ENCODE measurements at places on chromosomes 4 and X. TPM values are rescaled to one million over a fixed set of nuclear protein-coding genes. Genes with fewer than 3 reads are reported as not detected.

GRCh38 chrX:7086384-7086783, 61.1 kb upstream of the STS start:
- H3K4me3 ChIP-seq, result no peak overlapping the region
- no peak overlapping the region for H3K27ac ChIP-seq
- no peak for DNase-seq

DNA sequence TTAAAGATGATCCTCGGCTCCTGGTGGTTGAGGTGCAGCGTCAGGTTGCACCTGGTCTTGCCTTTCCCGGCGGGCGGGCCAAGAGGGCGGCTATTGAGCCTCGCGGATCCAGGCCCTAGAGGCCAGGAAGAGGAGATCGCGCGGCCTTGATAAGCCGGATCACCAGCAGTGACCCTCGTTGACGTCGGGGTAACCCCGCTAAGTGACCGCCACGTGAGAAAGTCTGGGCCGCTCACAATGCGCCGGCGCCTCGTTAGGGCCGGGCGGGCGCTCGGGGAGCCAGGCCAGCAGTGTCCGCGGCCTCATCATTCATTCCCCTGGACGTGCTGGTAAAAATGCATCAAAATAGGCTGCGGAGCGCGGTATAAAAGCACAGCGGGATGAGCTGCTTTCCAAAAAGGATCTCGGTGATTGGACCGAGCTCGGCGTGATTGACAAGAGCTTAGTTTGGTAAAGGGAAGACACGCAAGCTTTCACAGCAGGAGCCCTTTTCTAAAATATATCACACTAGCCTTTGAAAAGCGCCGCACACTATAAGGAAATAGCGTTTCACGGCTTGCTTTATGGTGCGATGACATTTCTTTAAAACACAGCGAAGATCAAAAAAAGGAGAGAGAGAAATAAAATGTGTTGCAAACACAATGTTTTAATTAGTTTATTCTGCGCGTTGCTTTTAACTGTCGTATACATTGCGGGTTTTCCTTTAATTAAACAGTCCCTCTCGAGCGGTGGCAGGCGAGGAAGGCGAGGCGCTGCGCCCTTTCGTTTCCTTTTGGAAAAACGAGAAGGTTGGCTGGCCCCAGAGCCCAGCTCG, 15.9 kb upstream of the ZIC3 start:
- DNase-seq, result no peak
- peaks cover 25% of the 10 kb centered on the region for H3K27me3 ChIP-seq
- no peak overlapping the region for H3K27ac ChIP-seq
- peak overlapping the region; percentile 31 for H3K4me3 ChIP-seq
- no peaks in the 10 kb centered on the region for H3K4me1 ChIP-seq
- H3K36me3 ChIP-seq, result no peaks in the 10 kb centered on the region

- no peak for DNase-seq
- H3K27me3 ChIP-seq, result no peaks in the 10 kb centered on the region
- H3K27ac ChIP-seq, result no peak overlapping the region
- peaks cover 41% of the 10 kb centered on the region for H3K4me1 ChIP-seq
- H3K36me3 ChIP-seq, result no peaks in the 10 kb centered on the region
These were observed 25.6 kb downstream of the SORBS2 start for GRCh38 chr4:185786422-185786821.

- no peaks in the 10 kb centered on the region for H3K4me1 ChIP-seq
These were observed 2707.5 kb downstream of the PCDH7 start for GRCh38 chr4:33427676-33428075.

Gene SLBP
- 48.7 TPM for total RNA-seq

Gene EVC
- total RNA-seq, result 40.0 TPM

DNA sequence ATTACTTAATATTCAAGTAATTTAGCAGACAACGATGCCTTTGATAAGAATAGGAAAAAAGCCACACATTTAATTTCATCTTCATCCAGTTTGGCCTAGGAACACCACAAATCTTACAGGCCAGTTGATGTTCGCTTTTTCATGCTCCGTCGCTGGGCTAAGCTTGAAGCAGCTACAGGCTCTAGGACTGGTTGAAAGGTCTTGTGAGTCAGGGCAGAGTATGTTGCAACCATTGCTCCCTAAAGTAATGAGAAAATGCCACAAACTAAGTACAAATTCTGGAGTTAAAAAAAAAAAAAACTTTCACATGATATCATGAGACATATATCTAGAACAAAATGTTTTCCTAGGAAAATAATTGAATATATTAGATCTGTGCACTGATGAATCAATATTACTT, 123.8 kb downstream of the RPS6KA6 start:
- H3K27me3 ChIP-seq, result no peaks in the 10 kb centered on the region
- no peak overlapping the region for H3K4me3 ChIP-seq

DNA sequence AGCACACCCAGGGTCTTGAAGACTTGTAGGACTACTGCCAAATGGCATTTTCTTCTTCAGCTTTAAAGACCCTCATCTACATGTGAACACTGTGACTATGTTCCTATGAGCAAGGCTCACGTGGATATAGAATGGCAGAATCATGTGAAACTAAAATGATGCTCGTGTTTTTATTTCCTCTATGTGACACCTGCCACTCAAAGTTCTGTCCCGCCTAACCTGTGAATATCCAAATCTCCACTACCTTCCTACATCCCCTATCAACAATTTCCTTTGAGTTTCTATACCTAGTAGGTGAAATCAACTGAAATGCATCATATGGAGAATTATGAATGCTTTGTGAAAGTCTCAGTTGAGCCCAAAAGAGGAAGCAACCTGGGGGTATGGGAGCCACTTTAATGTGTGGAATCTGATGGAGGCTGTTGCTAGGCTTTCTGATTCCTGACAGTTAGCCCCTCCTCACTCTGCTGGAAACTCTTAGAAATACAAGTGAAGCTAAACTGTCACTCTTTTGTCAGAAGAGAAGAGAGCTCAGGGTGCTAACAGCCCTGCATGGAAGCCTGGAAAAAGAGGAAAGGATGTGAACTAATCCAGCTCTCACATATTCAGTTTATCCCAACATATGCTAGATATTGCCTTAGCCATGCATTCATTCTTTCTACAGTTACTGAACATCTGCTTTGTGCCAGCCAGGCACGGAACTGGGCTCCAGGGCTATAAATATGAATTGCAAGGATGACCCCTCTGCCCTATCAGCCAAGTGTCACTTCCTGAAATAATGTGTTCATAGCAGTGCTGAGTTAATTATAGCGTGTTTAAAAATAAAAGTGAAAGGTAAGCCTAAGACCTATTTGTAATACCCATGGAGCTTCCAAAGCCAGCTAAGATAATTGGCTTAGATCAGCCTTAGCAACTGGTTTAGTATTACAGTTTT, 11.0 kb downstream of the LHFPL1 start:
- H3K27ac ChIP-seq, result no peak overlapping the region
- H3K36me3 ChIP-seq, result no peaks in the 10 kb centered on the region
- peaks cover 2% of the 10 kb centered on the region for H3K27me3 ChIP-seq
- no peaks in the 10 kb centered on the region for H3K4me1 ChIP-seq

GRCh38 chrX:120310861-120311726, at the start of gene TMEM255A:
Gene TMEM255A, minus strand, starts transcription at chrX:120311461. Its CDS starts 152 bp downstream, at chrX:120311309.
- peaks cover 54% of the 10 kb centered on the region for H3K27me3 ChIP-seq
- H3K27ac ChIP-seq, result no peak within 1 kb of the TSS
- no peak for DNase-seq
- H3K4me3 ChIP-seq, result peak within 1 kb of the TSS; percentile 64

Gene ADH1A
- not detected for total RNA-seq

DNA sequence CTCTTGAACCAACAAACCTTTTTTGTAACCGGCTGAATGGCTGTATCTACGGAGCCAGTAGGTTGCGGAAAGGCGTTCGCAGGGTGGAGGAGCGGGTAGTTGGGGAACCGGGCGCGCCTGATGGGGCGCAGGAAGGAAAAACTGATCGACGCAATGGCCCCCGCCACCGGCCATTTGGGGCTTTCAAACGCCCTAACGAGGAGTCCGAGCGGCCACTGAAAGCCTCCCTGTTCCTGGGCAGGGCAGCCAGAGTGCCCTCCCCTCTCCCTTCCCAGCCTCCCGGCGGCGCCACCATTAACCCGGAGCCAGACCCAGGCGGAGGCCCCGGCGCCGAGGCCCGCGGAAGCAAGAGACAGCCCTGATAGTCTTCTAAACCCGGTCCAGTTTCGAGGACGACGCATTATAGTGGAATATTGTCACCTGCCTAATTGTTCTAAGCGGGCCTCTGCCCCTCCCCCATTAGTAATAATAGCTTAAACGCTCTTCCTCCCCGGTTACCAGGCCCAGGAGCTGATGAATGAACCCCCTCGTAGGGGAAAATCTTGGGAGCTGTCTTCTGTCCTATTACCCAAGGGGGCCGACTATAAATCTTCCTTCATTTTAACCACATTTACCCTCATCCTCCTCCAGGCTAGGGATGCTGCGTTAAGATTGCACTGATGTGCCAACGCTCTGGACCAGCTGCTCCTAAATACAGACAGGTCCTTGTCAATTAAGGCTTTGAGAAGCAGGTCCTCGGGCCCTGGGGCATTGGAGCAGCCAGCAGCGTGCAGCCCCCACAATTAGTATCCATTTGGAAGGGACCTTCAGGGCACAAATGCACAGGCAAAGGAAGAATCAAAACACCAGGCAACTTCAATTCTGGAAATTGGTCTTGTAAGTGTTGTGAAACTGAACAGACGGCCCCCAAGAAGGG, 61.6 kb upstream of the TMEM33 start:
- no peaks in the 10 kb centered on the region for H3K4me1 ChIP-seq
- H3K36me3 ChIP-seq, result peaks cover 4% of the 10 kb centered on the region
- no peak for DNase-seq
- H3K27ac ChIP-seq, result no peak overlapping the region

Gene TRMT44
- total RNA-seq, result 15.6 TPM

Gene DCAF8L2
- total RNA-seq, result not detected

DNA sequence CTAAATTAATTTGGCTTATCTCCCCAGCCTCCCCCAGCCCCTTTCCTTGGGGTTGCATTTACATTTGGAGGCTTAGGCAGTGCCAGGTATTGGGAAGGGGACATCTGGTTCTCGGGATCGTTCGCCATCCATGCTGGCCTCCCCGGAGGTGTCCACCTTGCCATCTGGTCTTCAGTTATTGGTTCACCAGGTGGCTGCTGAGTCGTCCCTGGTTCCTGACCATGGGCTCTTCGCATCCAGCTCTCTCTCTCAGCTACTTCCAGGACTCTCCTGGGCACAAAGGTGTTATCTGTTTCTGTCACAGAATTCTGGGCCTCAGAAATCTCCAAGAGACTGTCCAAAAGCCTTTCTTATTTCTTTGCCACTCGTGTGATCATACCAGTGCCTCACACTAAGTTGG, 75.4 kb upstream of the SCOC start:
- no peaks in the 10 kb centered on the region for H3K36me3 ChIP-seq
- DNase-seq, result no peak
- H3K27me3 ChIP-seq, result no peaks in the 10 kb centered on the region

DNA sequence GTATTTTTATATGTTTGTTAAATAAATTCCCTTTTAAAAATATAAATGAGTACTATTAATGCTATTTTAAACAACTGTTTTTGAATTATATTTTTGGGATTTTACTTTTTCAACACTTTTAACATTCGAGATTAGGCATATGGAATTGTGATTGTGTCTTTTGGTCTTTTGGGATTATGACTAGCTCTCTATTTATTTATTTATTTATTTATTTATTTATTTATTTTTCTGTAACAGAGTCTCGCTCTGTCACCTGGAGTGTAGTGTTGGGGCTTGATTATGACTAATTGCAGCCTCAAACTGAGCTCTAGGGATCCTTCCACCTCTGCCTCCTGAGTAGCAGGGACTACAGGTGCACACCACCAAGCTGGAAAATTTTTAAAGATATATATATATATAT, 1101.6 kb downstream of the FAM133A start:
- DNase-seq, result no peak
- no peaks in the 10 kb centered on the region for H3K36me3 ChIP-seq
- H3K4me1 ChIP-seq, result no peaks in the 10 kb centered on the region
- H3K27me3 ChIP-seq, result no peaks in the 10 kb centered on the region

- no peak for DNase-seq
- H3K4me3 ChIP-seq, result no peak overlapping the region
- no peaks in the 10 kb centered on the region for H3K27me3 ChIP-seq
- H3K4me1 ChIP-seq, result no peaks in the 10 kb centered on the region
- H3K27ac ChIP-seq, result no peak overlapping the region
- H3K36me3 ChIP-seq, result no peaks in the 10 kb centered on the region
These were observed 726.0 kb downstream of the C4orf33 start for GRCh38 chr4:129821963-129822362.

- DNase-seq, result no peak
These were observed 49.2 kb upstream of the CAPN6 start for GRCh38 chrX:111319451-111319850.

DNA sequence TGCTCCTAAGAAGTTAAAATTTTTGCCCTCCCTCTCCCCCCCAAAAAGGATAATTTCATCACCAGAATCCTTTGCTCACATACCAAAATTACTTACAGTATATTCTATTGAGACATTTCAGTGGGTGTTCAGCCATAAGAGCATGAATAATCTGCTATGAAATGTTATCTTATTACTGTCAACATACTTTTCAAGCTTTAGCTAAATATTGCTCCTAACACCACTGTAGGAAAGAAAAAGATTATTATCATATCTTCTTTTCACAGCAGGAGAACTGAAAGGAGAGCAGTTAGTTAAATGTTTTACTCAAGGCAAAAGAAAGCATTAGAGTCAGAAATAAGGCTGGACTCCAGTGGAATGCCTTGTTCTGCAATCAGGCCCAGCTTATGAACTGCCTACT, 231.0 kb upstream of the GYPA start:
- DNase-seq, result no peak
- H3K27me3 ChIP-seq, result peaks cover 2% of the 10 kb centered on the region
- no peak overlapping the region for H3K4me3 ChIP-seq
- peak overlapping the region; percentile 47 for H3K27ac ChIP-seq
- H3K36me3 ChIP-seq, result no peaks in the 10 kb centered on the region

GRCh38 chrX:150984169-150984824, 1.2 kb downstream of the HMGB3 start:
- H3K4me1 ChIP-seq, result peaks cover 8% of the 10 kb centered on the region
- peak overlapping the region; percentile 72 for H3K27ac ChIP-seq
- peak overlapping the region; percentile 76 for H3K4me3 ChIP-seq
- peak; percentile 72 for DNase-seq
- H3K36me3 ChIP-seq, result peaks cover 10% of the 10 kb centered on the region
- H3K27me3 ChIP-seq, result no peaks in the 10 kb centered on the region

DNA sequence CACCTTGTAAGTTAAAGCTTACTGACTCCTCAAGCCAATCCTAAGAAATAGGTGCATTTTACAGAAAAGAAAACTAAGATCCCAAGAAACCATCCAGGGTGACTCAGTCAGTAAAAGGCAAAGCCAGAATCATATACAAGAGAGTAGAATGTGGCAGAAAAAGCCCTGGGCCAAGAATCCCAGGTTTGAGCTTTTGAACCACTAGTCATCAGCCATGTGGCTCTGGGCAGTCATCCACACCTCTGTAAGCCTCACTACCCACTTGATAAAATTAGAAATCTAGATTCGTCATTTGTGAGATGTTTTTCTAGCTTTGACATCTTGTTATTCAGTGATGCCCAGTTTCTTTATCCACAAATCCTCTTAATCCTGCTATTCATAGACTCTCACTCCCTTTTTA, 122.2 kb upstream of the PDE5A start:
- H3K27ac ChIP-seq, result no peak overlapping the region
- no peak for DNase-seq
- H3K4me1 ChIP-seq, result peaks cover 7% of the 10 kb centered on the region
- no peaks in the 10 kb centered on the region for H3K27me3 ChIP-seq

Measured in chondrocyte (in vitro differentiated cells).